T-helper 22 cell (primary cell): ENCODE measurements at places on chromosomes 6 and 20.

DNA sequence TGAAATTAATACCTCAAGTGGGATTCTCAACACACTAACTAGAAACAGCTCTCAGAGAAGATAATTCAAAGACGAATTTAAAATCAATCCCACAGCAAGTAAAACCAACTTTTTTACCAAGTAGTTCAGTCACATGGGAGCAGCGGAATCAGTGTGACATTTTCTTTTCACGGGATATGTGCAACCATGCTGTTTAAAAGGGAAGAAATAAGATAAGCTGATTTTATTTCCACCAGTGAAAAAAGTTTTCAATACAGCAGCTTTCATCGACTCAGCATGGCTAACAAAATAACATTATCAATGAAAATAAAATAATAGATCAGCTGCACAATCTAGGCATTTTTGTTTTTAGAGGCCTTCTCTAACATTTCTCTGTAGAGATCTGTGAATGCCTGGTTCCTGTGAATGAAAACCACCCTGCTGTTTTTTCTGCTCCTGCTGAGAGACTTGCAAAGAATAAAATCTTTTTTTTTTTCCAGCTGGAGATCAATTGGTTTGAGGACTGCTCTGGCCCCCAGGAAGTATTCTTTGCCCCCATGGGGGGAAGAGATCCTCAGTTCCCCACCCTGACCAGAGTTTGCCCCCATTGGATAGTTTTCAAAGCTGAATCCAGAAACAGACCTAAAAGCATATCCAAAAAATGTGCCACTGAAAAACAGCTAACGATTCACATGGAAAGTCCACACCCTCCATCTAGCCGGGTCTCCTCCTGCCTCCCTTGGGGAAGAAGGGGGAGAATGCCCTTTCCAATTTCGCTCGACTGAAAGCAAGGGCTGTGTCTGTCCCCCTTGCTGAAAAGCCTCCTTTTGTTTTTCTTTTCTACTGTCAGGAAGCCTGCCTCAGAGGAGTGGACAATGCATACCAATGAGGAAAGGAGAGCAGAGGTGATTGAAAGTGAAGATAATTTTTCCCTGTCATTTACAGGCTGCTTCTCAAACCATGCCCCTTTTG, 317.6 kb downstream of the PRKN start:
- DNase-seq: no peak

GRCh38 chr6:14861491-14861943, 384.4 kb upstream of the JARID2 start:
- no peak for DNase-seq

DNA sequence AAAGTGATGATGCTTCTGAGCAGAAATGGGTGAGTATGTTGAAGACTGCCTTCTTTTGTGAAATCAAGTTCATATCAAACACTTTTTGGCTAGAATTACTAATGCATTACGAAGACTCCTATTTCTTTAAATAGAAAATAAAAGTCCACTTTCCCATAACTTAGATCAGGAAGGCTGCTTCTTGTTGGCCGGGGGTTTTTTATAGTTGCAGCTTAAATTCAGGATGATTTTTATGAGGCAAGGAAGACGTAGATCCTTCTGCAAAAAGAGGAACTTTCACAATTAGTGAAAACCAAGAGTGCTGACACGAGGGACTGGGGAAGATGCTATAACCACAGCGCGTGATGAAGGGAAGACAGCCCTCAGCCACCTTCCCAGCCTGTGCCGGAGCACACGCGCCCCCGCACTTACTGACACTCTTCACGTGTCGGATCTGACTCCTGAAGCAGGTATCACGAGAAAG, 206.1 kb upstream of the PRDM1 start:
- no peak for DNase-seq

- no peak for DNase-seq
These were observed 132.4 kb downstream of the BMP7 start for GRCh38 chr20:57133926-57134650.

- no peak for DNase-seq
These were observed 38.7 kb downstream of the CDKAL1 start for GRCh38 chr6:20572940-20573339.

GRCh38 chr20:12255461-12255970, 337.8 kb downstream of the BTBD3 start:
- DNase-seq: no peak

DNA sequence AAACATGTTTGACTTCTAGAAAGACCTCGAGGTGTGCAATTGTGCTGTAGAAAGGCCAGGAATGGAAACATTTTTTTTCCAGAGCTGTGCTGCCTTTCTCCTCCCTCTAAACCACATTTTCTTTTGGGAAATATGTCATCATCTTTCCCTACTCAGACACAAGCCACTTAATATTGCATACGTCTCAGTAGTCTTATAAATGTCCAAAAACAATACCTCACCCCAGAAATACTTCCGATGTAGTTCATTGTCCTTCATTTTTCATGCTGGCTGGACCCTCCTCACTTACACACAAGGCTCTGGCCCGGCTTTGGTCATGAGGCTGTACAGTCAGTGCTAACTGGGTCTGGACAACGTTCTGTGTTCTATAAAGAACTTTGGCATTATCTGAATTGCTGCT, 126.4 kb downstream of the SCML4 start:
- DNase-seq: no peak

DNA sequence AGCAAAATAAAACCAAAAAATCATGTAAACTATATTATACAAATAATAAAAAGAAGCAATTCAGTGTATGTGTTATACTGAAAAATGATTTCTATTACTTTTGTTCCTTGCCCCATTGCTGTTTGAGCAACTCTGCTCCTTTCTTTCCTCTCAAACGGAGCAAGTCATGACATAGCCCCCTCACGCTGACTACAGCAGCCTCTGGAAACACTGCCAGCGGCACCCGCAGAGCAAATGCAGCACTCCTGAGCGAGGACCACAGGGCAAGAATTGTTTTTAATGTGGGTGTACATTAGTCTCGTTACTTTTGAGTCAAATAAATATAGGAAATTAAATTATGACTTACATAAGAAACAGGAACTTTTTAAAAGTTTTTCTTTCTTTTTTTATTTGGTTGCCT, 350.1 kb upstream of the HSF2 start:
- no peak for DNase-seq

- no peak for DNase-seq
These were observed at the start of gene HRH3 for GRCh38 chr20:62219992-62220665. TSS of gene HRH3 (minus strand) at chr20:62220278. CDS start at chr20:62219970, 308 bp downstream.

DNA sequence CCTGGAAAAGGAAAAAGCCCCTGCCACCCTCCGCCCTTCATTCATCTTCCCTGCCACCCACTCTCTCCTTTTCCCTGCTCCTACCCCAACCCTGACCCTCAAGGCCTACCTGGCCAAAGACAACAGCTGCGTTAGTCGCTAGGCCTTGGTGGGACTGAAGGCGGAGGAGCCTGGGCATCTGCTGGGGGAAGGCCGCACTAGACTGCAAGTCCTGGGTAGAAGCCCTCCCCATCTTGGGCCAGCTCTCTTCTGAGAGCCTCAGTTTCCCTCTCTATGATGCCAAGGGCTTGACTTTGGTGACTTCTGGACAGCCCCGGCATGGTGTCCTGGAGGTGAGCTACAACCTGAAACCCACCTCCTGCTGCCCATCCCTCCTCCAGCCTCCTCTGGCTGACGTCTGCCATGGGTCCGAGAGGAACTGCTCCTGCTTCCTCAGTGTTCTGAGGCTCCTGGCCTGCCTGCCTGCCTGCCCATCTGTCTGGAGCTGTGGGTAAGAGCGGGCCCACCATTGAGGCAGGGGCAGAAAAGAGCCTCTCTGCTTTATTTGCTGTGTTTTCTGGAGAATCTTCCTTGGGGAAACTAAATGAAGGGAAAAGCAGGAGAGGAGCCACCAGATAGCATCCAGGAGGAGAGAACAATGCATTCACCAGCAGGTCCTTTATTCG, 7.5 kb upstream of the FOXC1 start:
- DNase-seq: no peak

GRCh38 chr20:51488331-51488730, 54.2 kb downstream of the NFATC2 start:
- DNase-seq: no peak

DNA sequence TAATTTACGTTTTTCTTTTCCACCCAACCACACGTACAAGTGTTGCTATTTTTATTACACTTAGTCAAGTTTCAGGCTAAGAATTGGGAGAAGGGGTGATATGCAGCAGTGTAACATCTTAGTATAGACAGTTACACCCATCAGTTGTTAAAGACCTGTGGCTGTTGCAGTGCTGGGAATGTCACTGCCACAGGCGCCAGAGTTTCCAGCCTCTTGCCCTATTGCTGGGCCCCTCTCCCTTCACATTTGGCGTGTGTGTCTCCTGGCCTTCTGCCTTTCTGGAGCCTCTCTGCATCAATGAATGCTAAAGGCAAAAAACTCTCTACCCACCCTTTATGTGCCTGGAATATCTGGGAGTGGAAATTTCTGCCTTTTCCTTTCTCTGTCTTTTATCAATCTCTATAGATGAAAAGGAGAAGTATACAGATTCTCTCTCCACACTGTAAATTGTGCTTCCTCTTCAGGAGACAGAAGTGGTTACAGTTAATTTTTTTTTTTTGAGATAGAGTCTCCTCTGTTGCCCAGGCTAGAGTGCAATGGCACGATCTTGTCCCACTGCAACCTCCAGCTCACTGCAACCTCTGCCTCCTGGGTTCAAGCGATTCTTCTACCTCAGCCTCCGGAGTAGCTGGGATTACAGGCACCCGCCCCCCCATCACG, 73.0 kb downstream of the TIAM2 start:
- no peak for DNase-seq

DNA sequence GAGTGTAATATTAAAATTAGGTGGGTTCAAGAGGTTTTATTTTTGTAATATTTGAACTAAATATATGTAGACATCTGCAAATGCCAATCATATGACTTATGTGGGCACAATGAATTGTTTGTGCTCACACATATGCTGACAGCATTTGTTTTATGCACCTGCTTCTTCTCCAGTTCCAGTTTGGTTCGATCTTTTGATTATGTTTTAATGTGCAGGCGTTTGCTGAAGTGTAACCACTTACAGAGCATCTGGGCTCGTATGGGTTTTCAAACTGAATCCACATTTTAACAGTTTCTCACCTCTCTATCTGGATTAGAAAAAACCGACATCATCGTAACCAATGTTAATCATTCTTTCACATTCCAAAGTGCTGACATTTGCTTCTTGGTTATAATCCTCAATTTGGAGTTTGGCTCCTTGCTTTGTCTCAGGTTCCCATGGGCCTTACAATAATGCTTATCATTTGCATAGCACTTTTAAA, 129.1 kb upstream of the SPACA1 start:
- DNase-seq: no peak

DNA sequence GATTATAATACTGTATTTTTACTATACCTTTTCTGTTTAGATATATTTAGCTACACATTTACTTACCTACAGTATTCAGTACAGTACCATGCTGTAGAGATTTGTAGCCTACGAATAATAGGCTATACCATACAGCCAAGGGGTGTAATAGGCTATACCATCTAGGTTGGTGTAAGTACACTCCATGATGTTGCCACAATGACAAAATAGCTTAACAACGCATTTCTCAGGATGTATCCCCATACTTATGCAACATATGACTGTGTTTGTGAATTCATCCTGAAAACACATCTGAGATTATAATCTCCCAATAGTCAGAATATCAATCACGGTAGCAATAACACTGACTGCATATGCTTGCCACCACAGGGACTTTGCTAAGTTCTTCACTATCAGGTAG, 20.7 kb downstream of the B4GALT5 start:
- no peak for DNase-seq

DNA sequence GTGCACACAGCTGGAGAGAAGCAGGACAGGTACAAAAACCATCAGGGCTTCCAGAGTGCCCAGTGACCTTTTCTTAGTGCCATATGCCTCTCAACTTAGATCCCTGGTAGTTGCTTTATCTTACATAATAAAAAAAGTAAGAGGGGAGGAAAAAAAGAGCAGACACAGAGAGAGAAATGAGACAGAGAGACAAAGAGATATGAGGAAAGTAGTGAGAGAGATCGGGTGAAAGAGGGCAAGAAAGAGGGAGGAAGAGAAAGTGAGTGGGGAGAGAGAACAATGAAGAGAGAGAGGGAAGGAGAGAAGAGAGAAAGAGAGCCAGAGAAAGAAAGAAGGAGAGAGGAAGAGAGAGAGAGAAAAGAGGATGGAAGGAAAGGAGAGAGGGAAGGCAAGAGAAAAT, 131.6 kb downstream of the PTPRT start:
- DNase-seq: no peak

- peak; percentile 34 for DNase-seq
These were observed 946 bp downstream of the BEND3 start for GRCh38 chr6:107114213-107114925.

DNA sequence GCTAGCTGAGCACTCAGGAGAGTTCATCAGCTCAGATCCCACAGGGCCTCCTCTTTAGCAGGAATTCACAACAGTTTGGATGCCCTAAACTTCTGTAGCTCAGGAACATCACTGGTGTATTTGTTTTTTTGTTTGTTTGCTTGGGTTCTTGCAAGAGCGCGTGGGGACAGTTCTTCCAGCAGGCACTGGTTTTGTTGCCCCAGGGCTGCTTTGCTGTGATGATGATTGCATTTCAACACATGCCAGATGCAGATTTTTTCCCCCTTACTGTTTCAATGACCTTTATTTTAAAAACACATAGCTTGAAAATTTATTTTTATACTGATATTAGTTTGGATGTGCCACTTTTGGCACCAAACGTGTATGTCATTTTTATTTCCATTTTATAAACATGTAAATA, 77.1 kb downstream of the DHX35 start:
- DNase-seq: no peak

DNA sequence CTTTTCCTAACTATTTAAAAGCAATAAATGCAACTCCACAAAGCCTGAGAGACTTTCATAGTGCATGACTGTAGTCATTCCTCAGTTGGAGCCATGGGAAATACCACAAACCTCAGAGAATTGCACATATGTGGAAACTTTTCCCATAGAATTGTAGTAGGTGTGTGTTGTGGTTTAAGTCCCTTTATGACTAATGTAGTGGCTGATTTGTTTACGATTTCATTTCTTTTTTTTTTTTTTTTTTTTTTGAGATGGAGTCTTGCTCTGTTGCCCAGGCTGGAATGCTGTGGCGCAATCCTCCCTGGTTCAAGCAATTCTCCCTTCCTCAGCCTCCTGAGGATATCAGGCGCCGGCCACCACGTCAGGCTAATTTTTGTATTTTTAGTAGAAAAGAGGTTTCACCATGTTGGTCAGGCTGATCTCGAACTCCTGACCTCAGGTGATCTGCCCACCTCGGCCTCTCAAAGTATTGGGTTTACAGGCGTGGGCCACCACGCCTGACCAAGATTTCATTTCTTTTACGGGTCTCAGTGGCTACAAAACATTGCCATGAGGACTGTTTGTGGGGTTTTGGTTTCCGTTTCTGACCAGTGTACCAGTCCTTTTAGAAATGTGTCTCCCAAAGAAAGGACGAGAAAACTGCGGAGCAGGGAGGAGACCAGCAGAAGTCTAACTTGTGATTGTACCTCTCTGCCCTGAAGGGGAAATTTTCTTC, 212.1 kb upstream of the MARCKS start:
- no peak for DNase-seq

GRCh38 chr6:52745764-52746201, 17.5 kb downstream of the GSTA2 start:
- no peak for DNase-seq

- DNase-seq: no peak
These were observed 535 bp downstream of the NKAIN2 start for GRCh38 chr6:123804014-123804786.
